KBM-7 (cell line): ENCODE measurements at places on chromosomes 13 and 19.
A peak's percentile ranks its signal among the peaks of the same experiment; 100 is the strongest.

- DNase-seq, result no peak
Measured at GRCh38 chr19:47657719-47658118, 48.8 kb downstream of the BICRA start.

- DNase-seq, result peak; percentile 27
Measured at GRCh38 chr19:51891193-51891747, 3.5 kb upstream of the ZNF577 start.

DNA sequence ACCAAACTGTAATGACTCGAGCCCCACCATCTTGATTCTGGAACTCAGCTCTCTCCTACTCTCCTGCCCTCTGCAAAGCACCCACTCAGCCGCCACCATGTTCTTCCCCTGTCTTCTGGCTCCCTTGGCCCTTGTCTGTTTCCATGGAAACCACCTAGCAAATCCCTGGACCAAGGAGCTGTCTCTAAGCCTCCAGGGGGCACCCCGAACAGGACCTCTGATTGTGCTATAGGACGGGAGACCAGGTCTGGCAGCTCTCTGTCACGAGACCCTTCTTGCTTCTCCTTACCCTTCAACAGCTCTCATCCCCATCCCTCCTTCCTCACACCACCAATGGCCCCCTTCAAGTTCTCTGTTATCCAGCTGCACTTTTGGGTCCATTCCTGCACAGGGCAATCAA, 277.7 kb upstream of the ZNF507 start:
- no peak for DNase-seq

GRCh38 chr13:27928805-27929753, 9.3 kb downstream of the PDX1 start:
- no peak for DNase-seq

- no peak for DNase-seq
Measured at GRCh38 chr13:20377720-20378119, 145.6 kb upstream of the GJB6 start.
